ENCODE measurements at places on chromosomes 6 and 20. TPM values are rescaled to one million over a fixed set of nuclear protein-coding genes. Genes with fewer than 3 reads are reported as not detected.

TJAP1 gene
- 8.0 TPM for total RNA-seq

C2 gene
- 2.0 TPM for total RNA-seq

PHACTR3 gene
- total RNA-seq: not detected

C6orf118 gene
- total RNA-seq: not detected

TBC1D22B gene
- 3.4 TPM for total RNA-seq

GRM1 gene
- 0.17 TPM for total RNA-seq

SLC24A3 gene
- total RNA-seq: not detected

TUBB2B gene
- 2.2 TPM for total RNA-seq

PLA2G7 gene
- not detected for total RNA-seq

VNN1 gene
- not detected for total RNA-seq

CAGE1 gene
- total RNA-seq: under 0.01 TPM

DLK2 gene
- 0.63 TPM for total RNA-seq

BPIFB4 gene
- not detected for total RNA-seq

GHRH gene
- total RNA-seq: not detected

TEAD3 gene
- 3.8 TPM for total RNA-seq

FAM8A1 gene
- 10.1 TPM for total RNA-seq

BPIFB1 gene
- not detected for total RNA-seq

PKIB gene
- 2.1 TPM for total RNA-seq

SRSF12 gene
- not detected for total RNA-seq

OXT gene
- not detected for total RNA-seq

PLG gene
- total RNA-seq: not detected

RXRB gene
- total RNA-seq: 26.4 TPM

LY6G6D gene
- total RNA-seq: not detected

B3GAT2 gene
- total RNA-seq: under 0.01 TPM

SPATS1 gene
- total RNA-seq: not detected

RSPO3 gene
- total RNA-seq: 0.77 TPM

COL19A1 gene
- total RNA-seq: 0.16 TPM
